WERI-Rb-1 (cell line): ENCODE measurements at places on chromosomes 2 and 18.
A peak's percentile ranks its signal among the peaks of the same experiment; 100 is the strongest.

- DNase-seq, result peak; percentile 16
Observed at GRCh38 chr2:1731447-1731962, 12.8 kb downstream of the PXDN start.

DNA sequence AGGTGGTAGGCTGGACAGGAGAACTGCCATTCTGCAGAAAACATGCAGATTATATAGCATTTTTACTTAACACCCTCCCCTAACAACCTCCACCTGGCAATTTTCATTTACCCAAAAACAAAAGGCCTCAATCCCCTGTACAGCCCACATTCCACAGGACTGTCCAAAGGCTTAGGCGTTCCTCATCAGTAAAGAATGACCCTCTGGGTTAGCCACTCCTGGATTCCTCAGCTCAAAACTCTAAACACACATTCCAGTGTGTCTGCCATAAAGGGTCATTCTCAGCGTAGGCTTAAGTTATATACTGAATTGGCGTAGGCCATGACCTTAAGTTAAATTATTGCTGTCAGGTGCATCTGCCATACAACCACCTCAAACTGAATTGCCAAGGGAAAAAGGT is 261.8 kb upstream of the CHAC2 start:
- DNase-seq, result no peak

- no peak for DNase-seq
Observed at GRCh38 chr2:156190517-156190916, 142.0 kb downstream of the NR4A2 start.

GRCh38 chr2:210481601-210482175 is 5.1 kb upstream of the LANCL1 start:
- DNase-seq, result no peak

DNA sequence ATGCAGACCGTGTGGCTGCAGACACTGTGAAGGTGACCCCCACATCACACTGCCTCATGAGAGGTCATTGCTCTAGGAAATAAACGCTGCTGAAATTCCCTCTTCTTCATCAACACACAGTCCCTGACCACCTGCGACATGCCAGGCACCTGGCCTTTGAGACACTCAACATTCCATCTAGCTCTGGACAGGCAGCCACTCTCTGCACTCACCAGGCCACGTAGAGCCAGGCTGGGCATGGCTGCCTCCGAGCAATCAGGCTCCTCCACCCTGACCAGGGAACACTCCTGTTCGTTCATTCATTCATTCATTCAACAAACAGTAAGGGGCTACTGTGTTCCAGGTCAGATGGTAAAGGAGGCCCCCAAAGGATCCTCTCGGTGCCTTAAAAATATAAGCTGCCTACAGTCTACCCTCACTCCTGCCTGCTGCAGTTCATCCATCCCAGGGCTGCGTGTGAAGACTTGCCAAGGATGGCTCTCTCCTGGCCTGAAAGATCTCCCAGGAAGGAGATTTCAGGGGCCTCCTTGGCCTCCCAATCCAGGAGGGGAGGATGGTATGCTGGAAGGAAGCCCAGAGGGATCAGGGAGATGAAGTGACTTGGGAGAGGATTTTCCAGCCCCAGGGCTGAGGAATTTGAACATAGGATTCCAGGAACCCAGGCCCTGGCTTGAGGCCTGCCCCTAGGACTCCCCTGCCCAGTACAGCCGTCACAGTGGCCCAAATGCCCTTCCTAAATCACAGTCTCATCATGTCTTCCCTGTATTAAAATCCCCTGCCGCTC is 66.7 kb downstream of the TNS1 start:
- no peak for DNase-seq

DNA sequence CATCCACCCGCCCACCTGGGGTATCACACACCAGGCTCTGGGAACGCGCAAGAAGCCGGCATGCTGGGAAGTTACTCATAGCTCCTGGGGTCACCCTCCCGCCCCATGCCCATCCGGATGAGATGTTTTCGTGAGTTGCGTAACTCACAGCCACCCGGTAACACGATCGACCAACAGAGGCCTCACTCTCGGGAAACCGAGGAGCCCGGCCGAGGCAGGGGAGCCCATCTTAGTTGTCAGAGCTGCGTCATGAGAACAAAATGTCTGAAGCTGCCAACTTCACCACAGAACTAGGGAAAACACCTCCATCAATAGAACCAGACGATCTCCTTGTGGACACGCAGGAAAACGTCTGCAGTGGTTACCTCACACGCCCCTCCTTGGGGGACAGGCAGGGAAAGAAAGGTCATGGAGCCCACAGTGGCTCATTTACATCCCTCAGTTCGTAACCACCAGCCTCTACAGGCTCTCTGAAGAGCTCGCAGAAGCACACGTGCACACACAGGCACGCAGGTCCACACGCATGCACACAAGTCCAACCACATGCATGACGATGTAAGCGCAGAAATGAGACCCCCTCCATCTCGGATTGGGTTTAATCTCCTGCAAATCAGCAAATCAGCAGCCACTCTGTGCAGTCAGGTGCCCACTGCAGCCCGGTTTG is 26.2 kb downstream of the ADI1 start:
- no peak for DNase-seq

- no peak for DNase-seq
Observed at GRCh38 chr2:38207168-38207567, 131.2 kb upstream of the CYP1B1 start.

GRCh38 chr2:188466761-188467160 is 175.1 kb downstream of the GULP1 start:
- no peak for DNase-seq

DNA sequence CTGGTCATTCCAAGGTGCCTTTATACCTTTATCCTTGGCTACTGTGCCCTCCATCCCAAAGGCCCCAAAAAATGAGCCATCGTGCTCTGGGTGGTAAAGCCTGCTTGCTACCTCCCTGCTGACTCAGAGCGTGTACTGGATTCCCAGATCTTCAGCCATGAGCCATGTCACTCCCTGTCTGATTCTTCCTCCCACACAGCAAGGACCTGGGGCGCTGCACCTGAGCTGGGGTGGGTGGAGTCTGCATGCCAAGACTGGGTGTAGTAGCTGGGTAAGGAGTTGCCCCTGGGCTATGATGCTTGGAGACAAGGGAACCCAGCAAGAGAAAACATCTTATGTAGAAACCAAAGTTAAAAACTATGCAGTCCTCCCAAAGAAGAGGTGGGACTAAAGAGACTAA is 37.2 kb upstream of the APCDD1 start:
- no peak for DNase-seq
